Stimulated activated naive CD4-positive, alpha-beta T cell treated with Interleukin-2 at 50 U/mL for 16 hours (primary cell): ENCODE measurements at places on chromosomes 6 and 20.

- no peak for DNase-seq
Measured at GRCh38 chr6:144662812-144663365, 377.8 kb downstream of the UTRN start.

DNA sequence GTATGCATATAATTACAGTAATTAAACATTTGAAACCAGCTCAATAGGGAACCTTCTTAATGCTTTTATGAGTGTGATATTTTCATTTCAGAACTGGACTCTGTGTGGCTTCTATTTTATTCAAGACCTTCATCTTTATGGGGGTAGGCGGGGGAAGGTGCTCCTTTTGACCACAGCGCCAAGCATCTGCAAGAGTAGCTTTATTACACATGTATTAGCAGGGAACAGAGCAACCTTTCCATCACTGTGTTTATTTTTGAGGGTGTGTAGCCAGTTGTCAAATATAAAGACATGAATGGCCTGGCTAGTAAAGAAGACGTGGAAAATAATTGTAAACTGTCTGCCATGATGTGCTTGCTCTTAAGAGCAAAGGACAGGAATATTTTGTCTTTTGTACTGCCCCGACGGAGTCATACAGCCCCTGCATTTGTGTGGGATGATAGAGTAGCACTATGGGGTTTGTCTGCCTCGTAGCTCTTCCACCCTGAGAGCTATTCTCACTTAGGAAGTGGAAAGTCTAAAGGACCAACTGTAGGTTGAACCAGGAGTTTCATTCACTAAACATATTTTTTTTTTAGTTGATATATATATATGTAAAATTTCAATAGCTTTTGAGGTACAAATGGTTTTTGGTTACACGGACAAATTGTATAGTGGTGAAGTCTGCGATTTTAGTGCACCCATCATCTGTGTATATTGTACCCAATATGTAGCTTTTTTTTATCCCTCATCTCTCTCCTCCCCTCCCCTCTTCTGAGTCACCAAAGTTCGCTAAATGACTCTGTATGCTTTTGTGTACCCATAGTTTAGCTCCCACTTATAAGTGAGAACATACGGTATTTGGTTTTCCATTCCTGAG is 91.2 kb downstream of the CARMIL1 start:
- DNase-seq, result no peak

DNA sequence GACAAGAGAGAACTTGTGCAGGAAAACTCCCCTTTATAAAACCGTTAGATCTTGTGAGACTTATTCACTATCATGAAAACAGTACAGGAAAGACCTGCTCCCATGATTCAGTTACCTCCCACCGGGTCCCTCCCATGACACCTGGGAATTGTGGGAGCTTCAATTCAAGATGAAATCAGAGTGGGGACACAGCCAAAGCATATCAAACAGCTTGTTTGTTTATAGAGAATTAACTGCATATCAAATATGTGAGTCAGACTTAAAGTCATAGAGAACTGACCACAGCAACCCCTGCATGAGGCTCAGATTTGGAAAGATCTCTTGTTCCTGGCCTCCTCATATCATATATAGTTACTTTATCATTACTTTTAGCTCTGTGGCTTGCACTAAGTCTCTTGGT is 29.1 kb upstream of the HDAC2 start:
- no peak for DNase-seq

- no peak for DNase-seq
Measured at GRCh38 chr6:138285800-138286199, 67.5 kb upstream of the PBOV1 start.

- DNase-seq, result no peak
Measured at GRCh38 chr20:21356386-21356785, 40.9 kb downstream of the NKX2-4 start.
